ENCODE measurements at places on chromosomes 5 and 9.
A peak's percentile ranks its signal among the peaks of the same experiment; 100 is the strongest.

GRCh38 chr5:9655641-9656040 lies 25.5 kb upstream of the TAS2R1 start:
- no peak for DNase-seq

DNA sequence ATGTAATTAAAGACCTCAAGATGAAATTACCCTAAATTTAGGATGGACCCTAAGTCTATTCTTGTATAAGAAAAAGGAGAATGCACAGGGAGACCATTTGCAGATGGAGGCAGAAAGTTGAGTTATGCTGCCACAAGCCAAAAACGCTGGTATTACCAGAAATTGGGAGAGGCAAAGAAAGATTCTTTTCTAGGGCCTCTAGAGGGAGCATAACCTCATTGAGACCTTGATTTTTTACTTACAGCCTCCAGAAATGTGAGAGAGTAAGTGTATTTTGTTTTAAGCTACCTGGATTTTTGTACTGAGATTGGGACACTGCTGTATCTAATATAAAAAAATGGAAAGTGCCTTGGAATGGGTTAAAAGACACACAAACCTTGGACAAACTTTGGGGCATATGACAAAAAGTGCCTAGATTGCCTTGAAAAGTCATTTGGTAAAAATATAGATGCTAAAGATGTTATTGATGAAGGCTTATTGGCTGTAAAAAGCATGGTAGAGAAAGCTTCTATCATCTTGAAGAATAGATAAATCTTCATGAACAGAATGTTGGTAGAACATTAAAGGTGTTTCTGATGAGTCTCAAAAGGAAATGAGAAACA lies 174.7 kb upstream of the PRDM9 start:
- peak; percentile 61 for DNase-seq

GRCh38 chr5:174612686-174613085 lies 111.7 kb upstream of the MSX2 start:
- DNase-seq: no peak

GRCh38 chr9:1869843-1870242 lies 145.3 kb upstream of the SMARCA2 start:
- no peak for DNase-seq

DNA sequence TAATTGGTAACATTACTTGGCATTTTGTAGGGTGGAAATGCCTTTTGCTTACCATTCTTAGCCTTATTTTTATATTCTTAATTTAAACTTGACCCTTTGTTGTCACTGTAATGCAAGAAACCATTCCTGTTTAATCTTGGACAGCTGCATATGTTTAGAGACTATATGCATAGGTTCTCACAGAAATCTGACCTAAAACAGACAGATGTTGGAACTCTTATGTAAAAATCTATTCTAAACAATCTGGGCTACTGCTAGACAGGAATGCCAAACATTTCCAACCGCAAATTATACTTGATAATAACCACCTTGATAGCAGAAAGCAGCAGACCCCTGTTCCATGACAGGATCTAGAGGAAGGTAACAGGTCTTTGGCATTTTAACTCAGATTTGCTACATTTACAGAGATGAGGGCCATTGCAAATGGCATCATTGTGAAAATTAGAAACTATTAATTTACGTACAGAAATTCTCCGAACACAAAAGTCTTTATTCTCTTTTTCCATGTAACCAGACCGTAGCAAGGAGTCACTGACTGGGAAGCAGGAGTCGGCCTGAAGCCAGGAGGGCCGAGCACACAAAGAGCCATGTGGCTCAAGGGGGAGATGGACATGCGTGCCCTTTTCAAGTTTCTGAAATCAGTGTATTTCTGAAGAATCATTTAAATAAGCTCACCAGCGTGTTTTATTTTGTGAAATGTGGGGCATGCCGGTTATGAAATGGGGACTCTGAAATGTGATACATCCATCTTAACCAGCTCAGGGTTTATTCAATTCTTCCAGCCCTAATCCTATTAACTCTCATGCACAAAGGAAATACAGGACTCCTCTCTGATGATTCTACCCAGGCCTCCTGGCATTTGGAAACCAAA lies 139.3 kb downstream of the AOPEP start:
- peak; percentile 80 for DNase-seq

DNA sequence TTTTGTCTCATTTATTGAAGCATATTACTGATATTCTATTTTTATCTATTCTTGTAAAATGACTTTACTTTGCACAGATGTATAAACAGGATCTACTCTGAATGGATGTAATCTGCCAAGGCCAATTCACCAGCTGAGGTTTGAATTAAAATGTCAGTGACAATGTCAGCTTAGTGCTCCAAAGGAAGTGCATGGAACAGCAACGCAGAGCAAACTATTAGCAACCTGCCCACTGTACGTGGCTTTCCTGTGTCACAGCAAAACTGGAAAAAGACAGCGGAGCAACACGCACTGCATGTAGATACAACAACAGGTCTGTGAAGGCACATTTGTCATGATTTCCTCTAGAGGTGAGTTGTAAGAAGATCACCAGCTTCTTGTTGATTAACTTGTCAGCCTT lies 409.4 kb downstream of the MED10 start:
- DNase-seq: no peak

- no peak for DNase-seq
Measured at GRCh38 chr9:111029260-111029659, 9.0 kb downstream of the LPAR1 start.

- DNase-seq: no peak
Measured at GRCh38 chr9:76463211-76463610, 4.2 kb downstream of the GCNT1 start.

DNA sequence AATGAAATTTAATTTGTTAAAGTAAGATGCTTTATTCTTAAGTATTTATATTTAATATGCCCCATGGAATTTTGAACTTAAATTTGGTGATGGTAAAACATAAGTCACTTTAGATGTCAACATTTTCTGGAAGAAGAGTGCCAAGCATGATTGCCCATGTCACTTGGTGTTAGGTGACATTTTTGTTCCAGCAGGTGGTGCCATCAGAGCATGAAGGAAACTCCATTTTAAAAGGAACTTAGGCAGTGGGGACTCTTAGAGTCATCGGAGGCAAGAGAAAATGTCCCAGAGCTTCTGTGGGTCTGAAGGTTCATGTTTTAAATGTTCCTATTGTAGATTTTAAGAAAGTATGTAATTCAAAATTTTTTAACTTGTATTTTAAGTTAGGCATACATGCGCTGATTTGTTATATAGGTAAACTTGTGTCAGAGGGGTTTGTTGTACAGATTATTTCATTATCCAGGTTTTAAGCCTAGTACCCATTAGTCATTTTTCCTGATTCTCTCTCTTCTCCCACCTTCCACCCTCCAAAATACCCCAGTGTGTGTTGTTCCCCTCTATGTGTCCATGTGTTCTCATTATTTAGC lies 789.3 kb downstream of the SEMA5A start:
- DNase-seq: peak; percentile 74

- DNase-seq: peak; percentile 56
Measured at GRCh38 chr5:72543365-72543764, 36.2 kb upstream of the ZNF366 start.

DNA sequence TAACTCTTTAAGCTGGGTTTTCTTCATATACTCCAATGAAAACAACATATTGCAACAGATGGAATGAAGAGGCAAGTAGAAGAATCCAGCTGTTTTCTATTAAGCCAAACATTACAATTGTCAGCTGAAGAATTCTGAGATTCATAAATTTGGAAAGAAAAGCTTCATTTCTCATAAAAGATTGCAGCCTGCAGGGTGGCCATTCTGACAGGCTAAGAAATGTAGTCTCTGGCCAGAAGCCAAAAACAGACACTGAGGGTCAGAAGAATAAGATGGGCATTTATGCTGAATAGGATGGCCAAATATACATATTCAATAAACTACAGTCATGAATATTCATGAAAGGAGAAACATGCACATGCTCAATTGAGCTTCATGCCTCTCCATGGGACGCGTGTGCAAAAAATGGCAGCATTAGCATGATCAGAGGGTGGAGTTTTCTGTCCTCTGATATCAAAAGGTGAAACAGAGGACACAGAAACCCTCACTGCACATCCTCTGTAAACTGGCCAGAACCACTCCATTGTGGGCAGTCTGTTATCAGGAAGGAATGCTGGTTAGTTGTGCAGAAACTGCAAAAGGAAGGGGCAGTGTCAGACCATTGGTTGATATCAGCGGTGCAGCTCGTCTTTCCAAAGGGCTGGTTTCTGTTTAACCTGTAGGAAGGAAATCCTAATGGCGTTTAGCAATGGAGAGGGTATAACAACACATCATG lies 50.2 kb downstream of the FXN start:
- no peak for DNase-seq

- DNase-seq: no peak
Measured at GRCh38 chr9:68672215-68672614, 32.8 kb upstream of the PIP5K1B start.

- DNase-seq: peak; percentile 35
Measured at GRCh38 chr9:136327304-136327974, at the start of gene GPSM1. Gene GPSM1 (plus strand): TSS chr9:136327539. CDS start chr9:136327696, 157 bp downstream.

DNA sequence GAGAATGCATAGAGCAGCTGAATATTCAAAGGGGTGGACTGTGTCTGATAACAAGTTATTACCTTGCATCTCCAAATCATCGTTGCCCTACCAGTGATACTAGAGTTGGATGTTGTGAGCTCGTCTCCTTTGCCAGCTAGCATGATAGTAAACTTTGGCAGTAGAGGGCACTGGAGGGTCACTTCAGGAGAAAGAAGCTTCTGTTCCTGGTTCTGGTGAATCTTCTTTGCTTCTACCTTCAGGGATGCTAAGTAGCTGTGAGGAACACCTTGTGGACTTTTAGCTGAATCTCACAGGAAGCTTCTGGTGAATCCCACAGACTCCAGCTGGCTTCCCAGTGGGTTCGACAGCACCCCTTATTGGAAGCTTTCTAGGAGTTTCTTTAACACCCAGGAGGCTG lies 626.6 kb upstream of the SGCD start:
- DNase-seq: no peak

DNA sequence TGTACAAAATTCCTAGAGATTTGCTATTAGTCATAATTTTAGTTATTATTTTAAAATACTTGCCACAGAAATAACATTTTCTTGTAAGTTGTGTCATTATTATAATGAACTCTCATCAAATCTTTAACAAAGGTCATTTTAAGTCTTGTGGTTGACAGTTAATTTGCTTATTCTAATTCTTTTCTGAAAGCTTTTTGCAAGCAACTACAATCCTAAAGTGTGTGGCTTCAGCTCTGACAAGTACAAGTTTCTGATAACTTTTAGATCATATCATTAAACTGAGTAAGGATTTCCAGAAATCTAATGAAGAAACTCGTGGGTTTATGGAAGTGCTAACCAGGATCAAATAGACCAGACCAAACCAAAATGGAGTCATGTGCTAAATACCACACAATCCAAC lies 86.4 kb downstream of the SFXN1 start:
- no peak for DNase-seq

DNA sequence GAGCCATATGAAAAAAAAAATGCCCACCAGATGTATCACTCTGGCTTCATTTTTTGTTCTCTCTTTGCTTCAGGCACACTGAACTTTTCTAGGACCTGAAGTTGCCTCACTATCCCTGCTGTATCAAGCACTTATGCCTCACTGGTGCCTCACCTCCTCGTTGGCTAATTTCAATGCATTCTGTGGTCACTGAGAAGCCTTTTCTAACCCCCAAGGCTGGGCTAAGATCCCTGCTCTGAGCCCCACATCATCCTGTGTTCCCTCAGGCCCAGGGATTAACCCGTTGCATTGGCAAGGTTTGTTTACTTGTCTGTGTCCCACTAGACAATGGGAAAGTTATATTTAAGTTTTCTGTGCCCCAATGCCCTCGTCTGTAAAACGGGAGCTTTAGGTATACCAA lies 362.7 kb downstream of the OSTF1 start:
- DNase-seq: peak; percentile 8

GRCh38 chr9:131657037-131657377 lies 82.9 kb downstream of the RAPGEF1 start:
- no peak for DNase-seq

DNA sequence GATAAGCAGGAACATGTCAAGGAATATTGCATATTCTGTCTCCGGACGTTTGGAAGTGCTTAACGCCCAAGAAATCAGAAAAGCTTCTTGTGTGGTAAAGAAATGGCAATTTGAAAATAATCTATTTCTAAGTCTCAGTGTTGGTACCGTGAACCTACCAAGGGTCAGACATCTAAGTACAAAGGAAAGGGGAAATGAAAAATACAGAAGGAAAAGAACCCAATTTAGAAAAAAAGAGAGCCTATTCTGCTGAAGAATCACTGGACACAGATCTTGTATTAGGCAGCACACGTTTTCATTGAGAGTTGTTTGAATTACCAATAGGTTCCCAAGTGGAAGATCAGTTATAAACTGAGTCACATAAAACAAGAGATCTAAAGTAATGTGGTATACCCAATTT lies 46.9 kb upstream of the CEP78 start:
- no peak for DNase-seq

GRCh38 chr9:76697554-76697953 lies 66.7 kb upstream of the PCA3 start:
- DNase-seq: no peak

DNA sequence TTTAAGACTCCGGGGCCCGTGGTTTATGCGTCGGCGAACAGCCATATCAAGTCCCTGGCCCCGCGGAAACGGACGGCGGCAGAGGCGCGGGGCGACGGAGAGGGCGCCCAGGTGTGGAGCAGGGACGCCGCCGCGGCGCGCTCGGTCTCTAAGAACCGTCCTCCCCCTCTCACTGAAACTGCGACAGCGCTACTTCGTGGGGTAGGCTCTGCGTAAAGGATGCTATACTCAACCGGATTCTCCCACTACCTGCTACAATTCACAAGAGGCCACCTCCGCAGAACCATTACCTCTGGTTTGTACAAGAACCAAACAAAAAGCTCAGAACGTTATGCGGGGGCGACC lies 404 bp downstream of the MRNIP start:
- DNase-seq: no peak

DNA sequence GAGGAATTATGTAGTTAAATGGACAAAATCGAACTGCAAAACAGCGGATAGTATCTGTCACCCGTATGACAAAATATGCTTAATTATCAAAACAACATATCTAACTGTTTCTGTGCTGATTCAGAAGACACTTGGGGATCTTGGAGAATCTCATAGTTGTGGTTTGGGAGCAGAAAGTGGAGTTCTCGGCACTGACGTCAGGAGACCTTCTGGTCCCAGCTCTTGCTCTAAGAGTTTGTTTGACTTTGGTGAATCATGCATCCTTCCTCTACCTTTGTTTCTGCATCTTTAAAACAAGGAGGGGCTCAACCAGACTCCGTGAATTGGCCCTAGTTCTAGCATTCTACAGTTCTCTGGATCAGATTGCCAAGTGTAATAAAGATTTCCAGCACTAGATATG lies 37.0 kb upstream of the TAF1L start:
- DNase-seq: peak; percentile 62

GRCh38 chr5:105836268-105836667 lies 1834.5 kb downstream of the EFNA5 start:
- no peak for DNase-seq
